ENCODE measurements at places on chromosomes 16 and 17.
A peak's percentile ranks its signal among the peaks of the same experiment; 100 is the strongest.

DNA sequence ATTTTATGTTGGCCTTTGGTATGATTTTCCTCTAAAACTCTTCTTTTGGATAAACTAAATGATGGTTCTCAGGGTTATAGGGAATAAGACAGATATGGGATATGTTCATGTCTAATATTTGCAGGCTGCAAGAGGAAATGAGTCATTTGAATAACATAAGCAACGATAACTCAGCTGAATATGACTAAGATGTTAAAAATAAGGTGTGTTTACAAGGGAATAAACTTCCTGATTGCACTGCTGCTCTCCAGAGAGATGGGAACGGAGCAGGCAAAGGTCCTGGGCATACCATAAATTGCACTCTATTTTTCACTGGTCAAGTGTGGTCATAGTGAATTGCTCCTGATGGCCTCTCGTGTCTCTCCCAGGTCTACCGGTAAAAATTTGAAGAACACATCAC is 666.2 kb downstream of the TOX3 start:
- H3K4me1 ChIP-seq, result no peaks in the 10 kb centered on the region
- H3K4me3 ChIP-seq, result no peak overlapping the region
- no peak for DNase-seq
- H3K36me3 ChIP-seq, result no peaks in the 10 kb centered on the region

- peaks cover 39% of the 10 kb centered on the region for H3K4me1 ChIP-seq
- H3K27me3 ChIP-seq, result no peaks in the 10 kb centered on the region
- H3K4me3 ChIP-seq, result peak overlapping the region; percentile 58
- no peak for DNase-seq
Observed at GRCh38 chr17:63675231-63675606, 24.7 kb downstream of the LIMD2 start.

GRCh38 chr17:79927136-79927661 is 88.0 kb upstream of the CBX4 start:
- H3K4me1 ChIP-seq, result peaks cover 4% of the 10 kb centered on the region
- no peaks in the 10 kb centered on the region for H3K36me3 ChIP-seq
- peaks cover 4% of the 10 kb centered on the region for H3K27me3 ChIP-seq
- H3K4me3 ChIP-seq, result no peak overlapping the region

DNA sequence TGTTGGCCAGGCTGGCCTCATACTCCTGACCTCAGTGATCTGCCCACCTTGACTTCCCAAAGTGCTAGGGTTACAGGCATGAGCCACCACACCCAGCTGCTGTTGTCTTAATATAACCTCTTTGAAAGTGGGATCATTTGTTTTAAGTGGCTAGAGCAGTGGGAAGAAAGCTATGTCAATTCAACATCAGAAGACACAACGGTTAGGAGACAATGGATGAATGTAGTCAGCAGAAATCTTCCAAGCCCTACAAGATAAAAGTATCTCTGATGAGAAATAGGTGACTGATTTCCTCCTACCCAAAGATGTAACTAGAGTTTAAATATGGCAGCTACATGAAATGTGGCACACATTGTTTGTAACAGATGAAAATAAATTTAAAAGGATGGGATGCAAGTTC is 20.0 kb upstream of the TRIM25 start:
- H3K4me1 ChIP-seq, result no peaks in the 10 kb centered on the region
- no peak overlapping the region for H3K4me3 ChIP-seq
- DNase-seq, result no peak
- no peak overlapping the region for H3K27ac ChIP-seq
- H3K27me3 ChIP-seq, result no peaks in the 10 kb centered on the region

GRCh38 chr16:46715769-46716305 is 26.4 kb downstream of the ORC6 start:
- H3K4me3 ChIP-seq, result no peak overlapping the region
- no peaks in the 10 kb centered on the region for H3K36me3 ChIP-seq
- no peaks in the 10 kb centered on the region for H3K27me3 ChIP-seq
- H3K27ac ChIP-seq, result no peak overlapping the region
- DNase-seq, result no peak
- no peaks in the 10 kb centered on the region for H3K4me1 ChIP-seq

- DNase-seq, result no peak
- H3K36me3 ChIP-seq, result no peaks in the 10 kb centered on the region
- H3K27me3 ChIP-seq, result no peaks in the 10 kb centered on the region
- no peaks in the 10 kb centered on the region for H3K4me1 ChIP-seq
Observed at GRCh38 chr17:34511265-34511664, 68.1 kb upstream of the TMEM132E start.

DNA sequence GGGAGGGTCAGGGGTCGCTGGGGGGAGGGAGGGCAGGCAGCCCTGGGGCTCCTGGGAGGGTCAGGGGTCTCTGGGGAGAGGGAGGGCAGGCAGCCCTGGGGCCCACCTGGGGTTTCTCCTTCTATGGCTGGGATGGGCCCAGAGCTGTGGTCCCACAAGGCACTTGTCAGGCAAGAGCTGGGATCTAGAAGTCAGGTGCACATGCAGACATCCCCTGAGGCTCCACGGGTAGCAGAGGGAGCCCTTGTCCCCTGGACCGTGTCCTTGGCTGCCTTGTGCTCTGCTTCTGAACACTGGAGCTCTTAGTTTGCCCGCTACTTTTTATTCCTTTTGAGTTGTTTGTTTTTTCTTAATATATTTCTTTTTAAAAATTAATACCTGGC is 1.8 kb downstream of the TUBB3 start:
- H3K27me3 ChIP-seq, result peaks cover 7% of the 10 kb centered on the region
- no peaks in the 10 kb centered on the region for H3K36me3 ChIP-seq
- DNase-seq, result no peak

DNA sequence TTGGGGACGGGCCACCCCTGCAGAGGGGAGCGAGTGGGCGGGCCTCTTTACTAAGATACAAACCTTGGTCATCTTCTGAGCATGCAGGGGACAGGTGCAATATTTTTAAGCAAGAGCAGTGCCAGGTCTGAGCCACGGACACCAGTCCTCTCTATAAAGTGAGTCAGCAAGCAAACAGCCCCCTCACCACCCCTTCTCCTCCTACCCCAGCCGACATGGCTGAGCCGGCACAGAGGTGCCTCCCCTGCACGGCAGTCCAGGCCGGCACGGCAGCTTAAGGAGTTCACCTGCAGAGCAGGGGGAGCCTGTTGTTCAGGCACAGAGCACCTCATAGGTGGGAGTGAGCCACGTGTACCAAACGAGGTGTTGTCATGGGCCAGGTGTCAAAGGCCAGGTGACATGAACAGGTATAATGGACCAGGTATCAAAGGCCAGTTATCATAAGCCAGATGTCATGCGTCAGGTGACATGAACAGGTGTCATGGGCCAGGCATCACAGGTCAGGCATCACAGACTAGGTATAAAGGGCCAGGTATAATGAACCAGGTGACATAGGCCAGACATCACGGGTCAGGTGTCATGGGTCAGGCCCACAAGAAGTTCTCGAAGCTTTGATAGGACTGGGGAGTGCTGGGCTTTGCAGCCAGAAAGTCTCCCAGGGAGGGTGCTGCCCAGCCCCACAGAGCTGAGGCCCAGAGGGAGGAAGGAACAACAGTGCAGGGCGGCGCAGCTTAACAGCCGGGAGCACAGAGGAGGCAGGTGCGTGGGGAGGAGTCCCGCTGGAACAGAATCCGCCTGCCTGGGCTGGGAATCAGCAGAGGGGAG is 42.6 kb upstream of the ZNF469 start:
- H3K4me3 ChIP-seq, result no peak overlapping the region
- no peak overlapping the region for H3K27ac ChIP-seq
- no peaks in the 10 kb centered on the region for H3K36me3 ChIP-seq
- DNase-seq, result no peak

DNA sequence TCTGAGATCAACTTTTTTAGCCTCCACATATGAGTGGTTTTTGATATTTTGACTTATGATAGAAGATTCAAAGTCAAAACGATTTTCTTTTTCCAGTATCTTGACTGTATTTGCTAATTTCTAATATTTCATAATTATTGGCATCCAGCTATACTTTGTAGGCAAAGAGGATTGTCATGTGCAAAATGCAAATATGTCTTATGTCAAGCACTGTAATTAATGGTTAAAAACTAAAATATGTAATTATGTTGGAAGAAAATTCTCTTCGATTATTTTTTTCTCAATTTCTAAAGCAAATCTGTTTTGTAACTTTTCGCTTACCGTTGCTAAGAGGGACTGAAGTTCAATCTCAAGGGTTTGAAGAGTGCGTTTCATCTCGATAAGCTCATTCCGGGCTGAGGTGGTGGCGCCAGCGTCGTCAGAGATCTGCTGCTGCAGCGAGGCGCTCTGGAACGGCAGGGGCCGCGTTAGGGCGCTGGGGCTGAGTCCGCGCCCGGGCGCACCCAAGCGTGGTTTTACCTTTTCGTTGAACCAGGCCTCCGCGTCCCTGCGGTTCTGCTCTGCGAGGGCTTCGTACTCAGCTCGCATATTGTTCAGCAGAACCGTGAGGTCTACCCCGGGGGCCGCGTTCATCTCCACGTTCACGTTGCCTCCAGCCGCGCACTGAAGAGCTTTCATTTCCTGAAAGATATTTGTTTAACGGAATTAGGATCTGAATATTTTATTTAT is 3.0 kb downstream of the KRT27 start:
- no peak overlapping the region for H3K27ac ChIP-seq
- no peaks in the 10 kb centered on the region for H3K36me3 ChIP-seq
- peak overlapping the region; percentile 6 for H3K4me3 ChIP-seq
- H3K4me1 ChIP-seq, result no peaks in the 10 kb centered on the region
- no peaks in the 10 kb centered on the region for H3K27me3 ChIP-seq

GRCh38 chr17:76626442-76626841 is 17.1 kb downstream of the ST6GALNAC1 start:
- no peaks in the 10 kb centered on the region for H3K36me3 ChIP-seq
- H3K4me1 ChIP-seq, result no peaks in the 10 kb centered on the region

DNA sequence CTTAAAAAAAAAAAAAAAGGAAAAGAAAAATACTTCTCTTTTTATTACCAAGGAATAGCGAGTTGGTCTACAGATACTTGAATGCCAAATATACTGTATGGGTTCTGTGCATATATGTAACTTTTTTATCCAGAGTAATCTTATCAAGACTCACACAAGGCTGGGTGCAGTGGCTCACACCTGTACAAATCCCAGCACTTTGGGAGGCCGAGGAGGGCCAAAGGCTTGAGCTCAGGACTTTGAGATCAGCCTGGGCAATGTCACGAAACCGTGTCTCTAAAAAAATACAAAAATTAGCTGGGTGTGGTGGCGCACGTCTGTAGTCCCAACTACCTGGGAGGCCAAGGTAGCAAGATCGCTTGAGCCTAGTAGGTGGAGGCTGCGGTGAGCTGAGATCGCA is 137.4 kb upstream of the TMEM97 start:
- H3K4me1 ChIP-seq, result no peaks in the 10 kb centered on the region
- DNase-seq, result no peak

All from thoracic aorta (tissue), 2 donors.